ENCODE measurements at places on chromosomes 16 and 17.

DNA sequence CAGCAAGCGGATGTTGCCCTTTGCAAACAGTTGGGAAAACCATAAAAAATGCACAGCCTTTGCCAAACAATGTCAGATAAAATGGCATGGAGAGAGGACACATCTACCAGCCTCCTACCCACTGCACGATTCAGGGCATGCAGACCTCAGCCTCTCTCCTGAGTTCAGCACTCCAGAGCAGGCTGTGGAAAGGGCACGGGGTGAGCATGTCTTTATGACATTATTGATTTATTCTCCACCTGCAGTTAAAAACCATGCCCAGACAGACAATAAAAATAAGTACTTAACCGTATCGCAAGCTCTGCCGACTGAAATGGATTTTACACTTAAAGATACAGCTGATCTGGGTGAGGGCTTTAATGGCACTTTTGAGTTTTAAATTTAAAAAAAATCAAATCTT is 127.1 kb downstream of the MAF start:
- DNase-seq, result no peak

DNA sequence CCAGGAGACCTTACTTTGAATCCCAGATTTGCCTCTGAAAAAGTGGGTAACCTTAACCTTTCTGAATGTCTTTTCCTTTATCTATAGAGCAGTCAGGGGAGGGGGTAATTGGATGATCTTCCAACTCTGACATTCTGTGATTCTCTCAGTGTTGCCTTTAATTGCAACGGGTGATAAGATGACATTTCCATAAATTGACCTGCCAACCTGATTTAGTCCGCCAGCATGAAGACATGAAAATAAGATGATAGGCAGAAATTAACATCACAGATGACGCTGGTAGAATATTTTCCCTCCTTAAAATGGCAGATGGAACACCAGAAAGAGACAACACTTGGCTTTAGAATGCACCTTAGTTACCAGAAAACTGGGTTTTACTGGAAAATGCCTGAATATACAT is 72.6 kb downstream of the VAT1L start:
- no peak for DNase-seq

GRCh38 chr16:59385491-59385890 is 651.4 kb upstream of the GOT2 start:
- DNase-seq, result no peak

DNA sequence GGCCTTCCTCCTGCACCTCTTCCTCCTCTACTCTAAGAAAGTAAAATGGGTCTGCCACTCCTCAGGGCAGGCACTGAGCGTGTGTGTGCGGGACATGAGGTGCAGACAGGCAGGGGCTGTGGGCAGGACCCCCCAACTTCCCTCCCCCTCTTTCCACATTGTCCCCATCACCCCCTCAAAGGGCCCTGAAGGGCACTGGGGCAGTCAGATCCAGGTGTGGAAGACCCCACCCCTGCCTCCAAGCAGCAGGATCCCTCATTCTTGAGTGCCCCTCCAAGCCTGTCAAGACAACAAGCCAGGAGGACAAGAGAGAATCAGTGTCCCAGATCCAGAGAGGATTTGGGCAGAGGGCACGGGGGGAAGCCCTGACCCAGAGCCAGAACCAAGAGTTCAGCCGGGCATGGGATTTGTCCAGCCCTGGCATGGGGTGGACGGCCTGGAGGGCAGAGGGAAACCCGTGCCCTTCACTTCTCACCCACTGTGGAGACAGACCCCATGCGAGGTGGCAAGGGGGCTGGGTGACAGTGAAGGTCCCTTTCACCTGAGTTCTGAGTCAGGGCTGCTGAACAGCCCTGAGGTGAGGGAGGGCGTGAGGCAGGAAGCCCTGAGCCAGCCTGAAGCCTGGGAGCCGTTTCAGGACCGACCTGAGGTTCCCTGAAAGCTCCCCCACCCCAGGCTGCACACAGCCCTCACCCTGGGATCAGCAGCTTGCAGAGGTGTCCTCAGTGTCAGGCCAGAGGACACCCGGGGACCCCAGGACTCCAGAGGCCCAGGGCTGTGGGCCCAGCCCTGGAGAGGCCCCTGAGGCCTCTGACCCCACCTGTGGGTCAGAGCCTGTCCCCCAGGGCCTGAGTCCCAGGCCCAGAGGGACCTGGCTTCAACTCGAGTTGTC is 45.8 kb downstream of the USP22 start:
- no peak for DNase-seq

DNA sequence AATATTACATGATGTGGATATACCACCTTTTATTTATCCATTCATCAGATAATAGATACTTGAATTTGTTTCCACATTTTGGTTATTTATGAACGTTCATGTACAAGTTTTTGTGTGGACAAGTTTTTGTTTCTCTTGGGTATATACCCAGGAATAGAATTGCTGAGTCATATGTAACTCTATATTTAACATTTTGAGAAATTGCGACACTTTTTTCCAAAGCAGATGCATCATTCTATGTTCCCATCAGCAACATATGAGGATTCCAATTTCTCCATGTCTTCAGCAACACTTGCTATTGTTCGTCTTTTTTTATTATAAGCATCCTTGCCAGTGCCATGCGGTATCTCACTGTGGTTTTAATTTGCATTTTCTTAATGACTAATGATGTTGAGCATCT is 93.9 kb downstream of the GSG1L start:
- DNase-seq, result no peak
